ENCODE measurements at places on chromosomes 3 and 15.

- no peak for DNase-seq
These were observed 8.9 kb downstream of the CISH start for GRCh38 chr3:50602595-50603191.

GRCh38 chr15:55245059-55245458 lies 44.6 kb downstream of the RAB27A start:
- no peak for DNase-seq

GRCh38 chr15:52136442-52136980 lies 23.9 kb upstream of the BCL2L10 start:
- peak; percentile 25 for DNase-seq

DNA sequence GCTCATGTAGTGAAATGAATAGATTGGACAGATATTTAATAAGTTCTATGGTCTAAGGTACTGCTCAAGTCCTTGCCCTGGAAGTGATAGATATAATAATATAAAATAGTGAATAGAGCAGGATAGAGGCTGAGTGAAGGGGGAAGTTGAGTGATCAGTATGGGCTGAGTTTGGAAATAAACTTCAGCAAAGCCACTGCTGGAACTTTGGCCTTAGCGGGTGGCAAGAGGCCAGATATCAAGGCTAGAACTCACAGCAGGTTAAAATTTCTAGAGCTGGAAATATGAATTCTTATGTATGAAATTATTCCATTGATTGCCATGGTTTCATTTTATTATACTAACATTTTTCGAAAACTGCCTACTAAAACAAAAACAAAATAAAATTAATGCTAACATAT lies 267.6 kb upstream of the DPH6 start:
- no peak for DNase-seq

DNA sequence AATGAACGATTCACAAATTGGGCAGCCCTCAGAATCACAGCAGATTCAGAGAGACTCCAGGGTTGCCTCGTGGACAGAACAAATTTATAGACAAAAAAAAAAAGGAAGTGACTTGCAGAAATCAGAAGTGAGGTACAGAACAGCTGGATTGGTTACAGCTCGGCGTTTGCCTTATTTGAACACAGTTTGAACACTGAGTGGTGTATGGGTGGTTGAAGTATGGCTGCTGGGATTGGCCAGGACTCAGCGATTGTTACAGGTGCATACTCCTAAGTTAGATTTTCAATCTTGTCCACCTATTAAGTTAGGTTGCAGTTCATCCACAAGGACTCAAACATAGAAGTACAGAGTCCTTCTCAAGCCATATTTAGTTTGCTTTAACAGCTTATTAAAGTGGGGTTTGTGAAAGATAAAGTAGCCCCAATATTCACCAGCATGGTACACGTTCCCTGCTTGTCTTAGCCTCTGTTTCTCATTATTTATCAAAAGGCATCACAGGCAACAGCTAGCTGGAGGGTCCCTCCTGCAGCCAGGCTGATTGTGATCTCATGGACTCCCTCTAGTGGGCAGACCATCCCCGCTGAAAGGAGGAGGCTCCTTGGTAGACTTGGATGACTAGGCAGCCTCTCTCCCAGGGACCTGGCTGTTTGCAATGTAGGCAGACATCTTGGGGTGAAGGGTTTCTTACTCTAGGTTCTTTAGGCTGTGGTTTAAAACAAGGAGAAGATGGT lies 17.6 kb upstream of the ALDH1L1 start:
- no peak for DNase-seq

DNA sequence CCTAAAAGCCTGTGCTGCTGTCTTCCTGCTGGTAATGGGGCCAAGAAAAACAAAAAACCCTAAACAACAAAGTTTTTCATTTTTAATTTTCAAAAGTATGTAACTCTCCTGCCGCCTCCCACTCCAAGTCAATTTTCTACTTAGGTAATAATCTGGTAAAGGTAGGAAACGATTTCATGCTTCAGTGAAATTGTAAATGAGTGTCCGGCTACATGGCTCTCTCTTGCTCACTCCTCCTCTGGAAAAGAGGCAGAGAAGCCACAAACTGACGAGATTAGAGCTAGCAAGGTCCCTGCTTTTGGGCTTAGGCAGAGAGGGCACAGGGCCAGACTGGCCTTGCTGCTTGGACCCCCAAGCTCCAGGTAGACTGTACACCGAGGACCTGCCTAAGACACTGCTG lies 23.5 kb downstream of the KLHL25 start:
- no peak for DNase-seq

DNA sequence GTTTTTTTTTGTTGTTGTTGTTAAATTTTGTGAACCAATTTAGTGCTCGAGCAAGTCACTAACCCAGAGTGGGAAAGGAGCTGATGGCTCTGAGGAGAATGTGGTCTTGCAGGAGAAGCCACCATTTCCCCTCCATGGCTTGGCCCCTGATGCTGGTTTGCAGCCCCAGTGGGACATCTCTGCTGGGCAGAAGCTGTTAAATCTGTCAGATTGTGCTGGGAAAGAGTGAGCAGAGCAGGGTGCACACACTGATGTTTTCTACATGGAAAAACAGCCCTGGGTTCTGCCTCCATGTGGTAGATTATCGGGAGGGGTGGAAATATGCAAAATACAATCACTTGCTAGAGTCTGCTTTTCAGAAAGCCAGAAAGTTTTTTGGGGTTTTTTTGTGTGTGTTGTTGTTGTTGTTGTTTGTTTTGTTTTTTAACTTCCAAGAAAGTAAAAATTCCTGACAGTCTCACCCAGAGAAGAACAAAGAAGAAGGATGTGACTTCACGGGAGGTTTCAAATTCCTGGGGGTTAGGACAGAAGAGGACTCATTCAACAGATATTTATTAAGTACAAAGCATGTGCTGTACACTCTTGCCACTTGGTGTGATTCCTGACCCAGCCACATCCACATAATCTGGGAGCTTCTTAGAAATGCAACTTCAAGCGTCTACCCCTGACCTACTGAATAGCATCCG lies 133.7 kb downstream of the FOXB1 start:
- no peak for DNase-seq

GRCh38 chr3:109023167-109023566 lies 69.5 kb upstream of the GUCA1C start:
- DNase-seq: no peak

- DNase-seq: no peak
These were observed 258.8 kb downstream of the IL5RA start for GRCh38 chr3:2851361-2851760.

GRCh38 chr3:123584284-123584987 lies 417 bp downstream of the HACD2 start:
- no peak for DNase-seq

- DNase-seq: no peak
These were observed 23.4 kb upstream of the PPARG start for GRCh38 chr3:12265508-12265907.

DNA sequence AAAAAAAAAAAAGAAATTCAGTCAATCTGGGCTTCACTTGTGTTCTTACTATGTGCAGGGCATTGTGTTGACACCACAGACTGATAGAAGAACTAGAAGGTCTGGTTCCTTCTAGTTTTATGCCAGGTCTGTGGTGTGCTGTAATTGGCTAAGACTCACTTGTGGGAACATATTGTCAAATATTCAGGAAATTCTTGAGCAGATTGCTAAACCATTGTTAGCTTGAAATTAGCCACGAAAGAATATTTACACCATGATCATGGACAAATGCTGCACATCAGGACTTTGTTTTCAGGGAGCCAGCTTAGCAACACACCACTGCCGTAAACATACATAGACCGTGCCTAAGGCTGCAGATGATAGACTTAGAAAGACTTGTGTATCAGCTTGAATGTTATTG lies 74.6 kb downstream of the GTPBP8 start:
- DNase-seq: no peak

DNA sequence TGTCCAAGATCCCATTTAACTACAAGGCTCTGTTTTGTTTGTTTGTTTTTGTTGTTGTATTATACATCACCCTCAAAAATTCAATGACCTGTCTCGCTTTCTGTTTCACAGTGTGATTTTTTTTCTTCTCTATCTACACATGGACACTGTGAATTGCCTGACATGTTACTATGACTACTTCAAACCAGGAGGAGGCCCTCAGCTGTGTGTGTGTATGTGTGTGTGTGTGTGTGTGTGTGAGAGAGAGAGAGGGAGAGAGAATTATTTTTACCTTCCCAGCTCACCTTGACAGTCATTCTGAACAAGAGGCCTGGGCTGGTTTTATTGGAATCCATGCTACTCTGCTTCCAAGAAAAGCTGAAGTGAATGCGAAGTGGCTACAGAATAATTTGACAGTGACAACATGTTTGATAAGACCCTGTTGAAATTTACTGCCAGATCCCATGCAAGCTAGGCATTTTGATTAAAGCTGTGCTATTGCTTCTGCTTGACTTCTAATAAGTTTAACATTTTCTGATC lies 841.4 kb downstream of the NSUN3 start:
- no peak for DNase-seq

DNA sequence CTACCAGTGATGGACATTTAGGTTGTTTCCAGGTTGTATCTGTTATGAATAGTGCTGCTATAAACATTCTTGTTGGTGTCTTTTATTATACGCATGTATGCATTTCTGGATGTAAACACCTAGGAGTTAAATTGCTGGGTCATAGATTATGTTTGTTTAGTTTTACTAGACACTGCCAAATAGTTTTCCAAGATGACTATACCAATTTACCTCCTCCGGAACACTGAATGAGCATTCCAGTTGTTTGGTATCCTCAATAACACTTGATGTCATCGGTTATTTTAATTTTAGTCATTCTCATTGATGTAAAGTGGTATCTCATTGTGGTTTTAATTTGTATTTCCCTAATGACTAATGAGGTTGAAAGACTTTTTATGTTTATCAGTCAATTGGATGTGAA lies 36.6 kb upstream of the ARID3B start:
- no peak for DNase-seq

DNA sequence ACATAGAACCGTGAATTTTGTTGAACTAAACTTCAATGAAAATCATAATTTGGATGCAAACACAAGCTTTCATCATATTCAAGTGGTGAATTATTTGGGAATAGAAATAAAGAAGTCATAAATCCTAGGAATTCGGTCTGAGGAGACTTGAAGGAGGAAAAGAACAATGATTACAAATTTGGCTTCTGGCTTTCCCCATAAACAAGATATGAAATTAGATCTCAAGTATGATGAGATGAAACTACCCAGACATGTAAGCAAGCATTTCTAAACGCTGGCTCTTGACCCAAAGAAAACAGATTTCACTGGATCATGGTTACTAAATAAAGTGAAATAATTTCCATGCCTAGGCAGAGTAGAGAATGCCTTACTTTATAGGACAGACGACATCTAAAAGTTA lies 146.9 kb upstream of the LRTM1 start:
- no peak for DNase-seq

DNA sequence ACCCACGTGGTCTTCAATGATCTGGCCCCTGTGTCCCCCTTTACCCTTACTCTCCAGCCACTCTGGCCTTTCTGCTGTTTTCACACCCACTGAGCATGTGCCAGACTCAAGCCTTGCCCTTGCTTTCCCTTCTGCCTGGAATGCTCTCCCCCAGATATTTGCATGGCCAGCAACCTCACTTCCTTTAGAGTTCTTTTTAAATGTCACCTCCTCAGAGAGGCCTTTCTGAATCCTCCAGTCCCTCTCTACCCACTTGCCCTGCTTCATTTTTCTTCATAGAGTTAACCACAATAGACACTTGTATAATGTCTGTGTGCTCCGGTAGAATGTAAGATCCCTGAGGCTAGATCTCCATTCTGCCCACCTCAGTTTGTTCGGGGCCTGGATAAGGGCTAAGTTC lies 39.4 kb upstream of the TIPARP start:
- no peak for DNase-seq

DNA sequence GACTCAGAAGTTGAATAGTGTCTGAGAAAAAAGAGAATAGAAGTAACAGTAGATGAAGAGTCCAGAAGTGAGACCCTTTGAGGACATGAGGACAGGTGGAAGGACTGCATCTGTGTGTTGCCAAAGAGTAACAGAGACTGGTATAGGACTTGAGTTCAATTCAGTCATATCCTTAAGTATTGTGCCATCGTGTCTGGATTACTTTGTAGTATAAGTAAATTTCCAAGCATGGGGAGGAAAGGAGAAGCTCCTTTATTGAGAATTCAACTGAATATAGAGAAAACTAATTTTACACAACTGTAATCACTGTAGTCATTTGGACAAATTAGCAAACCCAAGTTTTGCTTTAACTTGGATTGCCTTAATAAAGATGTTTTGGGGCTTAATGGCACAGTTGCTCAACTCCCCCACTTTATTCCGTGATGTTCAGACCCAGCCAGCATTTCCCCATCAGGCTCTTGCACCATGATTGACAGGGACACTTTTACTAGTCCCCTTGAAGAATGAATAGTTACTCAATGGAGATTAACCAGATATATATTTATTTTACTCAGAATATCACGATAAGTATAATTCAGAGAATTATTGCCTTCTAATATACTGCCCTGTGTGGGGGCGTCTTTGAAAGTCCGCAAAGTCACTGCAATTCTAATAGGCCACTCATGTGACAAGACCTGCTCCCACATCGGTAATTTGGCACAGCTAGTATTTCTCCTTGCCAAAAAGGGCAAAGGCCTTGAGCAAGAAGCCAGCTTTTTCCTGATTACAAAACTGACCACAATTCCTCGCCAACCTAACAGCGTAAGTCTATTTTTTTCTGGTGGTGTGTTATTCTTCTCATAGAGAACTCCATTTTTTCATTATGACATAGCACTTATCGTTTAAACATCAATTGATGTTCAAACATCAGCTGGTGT lies 61.3 kb downstream of the PPARG start:
- peak; percentile 68 for DNase-seq

DNA sequence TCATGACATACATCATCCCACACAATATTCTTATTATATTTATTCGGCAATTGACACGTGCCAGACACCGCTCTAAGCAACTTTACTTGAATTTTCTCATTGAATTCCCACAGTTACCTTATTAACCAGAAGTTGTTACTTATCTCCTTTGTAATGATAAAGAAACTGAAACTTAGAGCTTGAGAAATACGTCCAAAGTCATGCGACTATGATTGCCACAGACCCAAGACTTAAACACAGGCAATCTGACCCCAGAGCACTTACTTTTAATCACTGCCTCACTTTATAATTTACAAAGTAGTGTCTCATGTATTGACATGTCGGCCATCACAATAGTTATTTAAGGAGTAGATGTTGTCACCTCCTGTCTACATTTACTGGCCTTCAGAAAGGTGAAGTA lies 64.7 kb downstream of the ATP13A4 start:
- no peak for DNase-seq

DNA sequence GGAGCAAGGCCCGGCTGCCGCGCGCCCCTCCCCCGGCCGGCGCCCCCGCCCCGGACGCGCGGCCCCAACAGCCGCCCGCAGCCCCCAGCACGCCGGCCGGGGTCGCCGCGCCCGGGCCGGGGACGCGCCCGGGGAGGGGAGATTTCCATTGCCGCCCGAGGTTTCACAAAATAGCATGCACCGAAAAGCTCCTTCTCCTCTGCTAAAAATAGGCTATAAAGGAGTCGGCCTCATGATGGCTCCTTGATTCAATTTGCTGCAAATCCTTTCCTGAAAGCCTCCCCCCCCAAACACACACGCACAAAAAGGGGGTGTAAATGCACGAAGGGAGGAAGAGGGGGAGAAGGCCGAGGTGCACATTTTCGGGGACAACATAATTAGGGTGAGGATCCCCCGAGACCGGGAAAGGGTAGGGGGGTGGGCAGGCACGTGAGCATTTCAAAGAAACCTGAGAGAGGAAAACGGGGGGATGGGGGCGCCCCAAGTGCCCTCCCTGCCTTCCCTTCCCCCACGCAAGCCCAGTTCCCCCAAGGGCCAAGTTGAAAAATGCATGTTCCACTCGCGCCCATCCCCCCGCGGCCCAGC lies 734 bp downstream of the TBL1XR1 start:
- no peak for DNase-seq
